CD4-positive, alpha-beta T cell treated with Interferon gamma for 1 hour (primary cell): ENCODE measurements at places on chromosomes 12 and 14.

GRCh38 chr12:84696281-84696680 is 216.3 kb downstream of the SLC6A15 start:
- DNase-seq: no peak

DNA sequence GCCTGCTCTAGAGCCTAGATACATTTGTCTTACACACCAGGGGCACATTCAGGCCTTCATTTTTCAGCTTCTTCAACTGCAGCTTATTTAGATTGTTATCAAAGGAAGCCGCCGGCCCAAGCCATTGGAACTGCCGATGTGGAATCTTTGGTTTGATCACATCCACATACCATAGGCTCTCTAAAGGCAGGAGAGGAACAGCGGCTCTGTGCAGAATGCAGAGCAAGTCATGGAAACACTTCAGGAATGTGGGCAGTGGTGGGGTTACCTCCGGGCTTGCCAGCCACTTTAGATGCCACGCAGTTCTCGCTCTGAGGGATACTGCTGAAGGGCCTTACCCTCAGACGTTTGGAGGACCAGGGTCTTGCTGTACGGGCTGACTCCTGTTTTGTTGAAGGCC is 53.4 kb upstream of the PYGL start:
- no peak for DNase-seq

GRCh38 chr12:14773685-14774073 is 29.6 kb downstream of the WBP11 start:
- DNase-seq: no peak

DNA sequence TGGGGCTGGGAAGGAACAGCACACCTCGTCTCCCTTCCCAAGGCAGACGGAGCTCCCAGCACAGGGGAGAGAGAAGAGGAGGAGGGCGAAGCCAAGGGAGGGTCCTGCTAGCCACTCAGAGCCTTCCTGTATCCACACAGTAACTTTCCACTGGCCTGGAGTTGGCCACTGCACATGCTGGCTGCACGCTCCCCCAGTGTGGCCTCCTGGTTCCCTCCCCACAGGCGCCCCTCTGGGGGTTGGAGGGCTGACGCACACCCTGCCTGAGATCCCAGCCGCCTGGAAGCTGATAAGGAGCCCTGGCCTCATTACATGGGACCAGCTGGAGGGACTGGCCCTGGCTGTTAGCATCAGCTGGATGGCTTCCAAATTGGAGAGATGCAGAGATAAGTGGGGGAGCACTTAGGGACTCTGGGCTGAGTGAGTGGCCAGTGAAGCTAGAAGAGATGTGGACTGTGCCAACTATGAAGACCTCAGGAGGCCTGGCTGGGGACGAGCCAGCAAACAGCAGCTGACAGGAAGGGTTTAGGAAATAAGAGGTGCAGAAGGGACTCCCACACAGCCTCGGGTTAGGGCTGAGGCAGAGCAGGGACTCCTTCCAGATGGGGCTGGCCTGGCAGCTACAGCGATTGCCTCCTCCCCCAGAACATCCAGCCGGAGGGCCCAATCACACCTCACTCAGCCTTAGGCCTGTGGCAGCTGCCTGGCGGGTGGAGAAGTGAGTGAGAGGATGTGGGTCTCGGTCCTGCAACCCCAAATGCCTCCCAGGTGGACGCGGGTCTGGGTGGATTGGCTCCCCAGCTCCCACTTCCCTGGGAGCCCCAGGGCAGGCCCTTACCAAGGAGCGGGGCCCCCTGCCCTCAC is 26.3 kb upstream of the BCDIN3D start:
- no peak for DNase-seq

GRCh38 chr14:89245802-89246201 is 171.2 kb downstream of the FOXN3 start:
- no peak for DNase-seq

- no peak for DNase-seq
Measured at GRCh38 chr12:131287015-131287937, 333.6 kb downstream of the ADGRD1 start.

DNA sequence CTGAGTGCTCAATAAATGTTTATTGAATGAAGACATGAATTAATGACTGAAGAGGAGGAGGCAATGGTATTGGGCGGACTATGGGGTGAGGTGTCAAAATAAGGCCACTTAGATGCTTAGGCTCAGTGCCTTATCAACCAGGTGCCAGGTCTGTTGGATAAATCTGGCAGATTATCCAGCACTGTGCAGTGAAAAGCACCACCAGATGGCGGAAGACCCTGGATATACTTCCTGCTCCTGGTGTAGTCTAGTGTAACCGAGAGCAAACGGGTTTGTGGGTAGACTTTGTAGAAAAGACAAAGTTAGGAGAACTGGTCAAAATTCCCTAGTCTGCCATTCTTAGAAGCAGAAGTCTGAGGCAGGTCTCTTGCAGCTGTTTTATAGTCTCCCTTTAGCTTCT is 306.3 kb downstream of the ATP23 start:
- no peak for DNase-seq

DNA sequence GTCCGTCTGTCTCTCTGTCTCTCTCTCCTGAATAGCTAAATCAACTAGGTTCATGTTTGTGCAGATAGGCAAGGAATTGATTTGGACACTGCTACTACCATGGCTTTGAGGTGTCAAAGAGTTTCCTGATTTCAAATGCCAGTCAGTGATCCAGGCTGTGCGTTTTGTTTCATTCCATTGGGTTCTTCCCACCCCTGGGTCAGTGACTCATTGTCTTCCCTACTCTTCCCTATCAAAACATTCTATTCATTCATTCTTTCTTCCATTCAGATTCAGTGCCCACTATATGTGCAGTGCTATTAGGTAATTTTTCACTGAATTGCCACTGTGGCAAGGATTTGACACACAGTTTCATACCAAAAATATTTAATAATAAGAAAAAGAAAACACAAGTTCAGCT is 50.4 kb downstream of the RPH3A start:
- DNase-seq: no peak

GRCh38 chr12:8890313-8891085 is 23.8 kb upstream of the PHC1 start:
- peak; percentile 26 for DNase-seq

- DNase-seq: no peak
Measured at GRCh38 chr14:96077983-96078624, 38.9 kb downstream of the C14orf132 start.

- DNase-seq: no peak
Measured at GRCh38 chr12:52275686-52276085, 1.2 kb downstream of the KRT86 start.

DNA sequence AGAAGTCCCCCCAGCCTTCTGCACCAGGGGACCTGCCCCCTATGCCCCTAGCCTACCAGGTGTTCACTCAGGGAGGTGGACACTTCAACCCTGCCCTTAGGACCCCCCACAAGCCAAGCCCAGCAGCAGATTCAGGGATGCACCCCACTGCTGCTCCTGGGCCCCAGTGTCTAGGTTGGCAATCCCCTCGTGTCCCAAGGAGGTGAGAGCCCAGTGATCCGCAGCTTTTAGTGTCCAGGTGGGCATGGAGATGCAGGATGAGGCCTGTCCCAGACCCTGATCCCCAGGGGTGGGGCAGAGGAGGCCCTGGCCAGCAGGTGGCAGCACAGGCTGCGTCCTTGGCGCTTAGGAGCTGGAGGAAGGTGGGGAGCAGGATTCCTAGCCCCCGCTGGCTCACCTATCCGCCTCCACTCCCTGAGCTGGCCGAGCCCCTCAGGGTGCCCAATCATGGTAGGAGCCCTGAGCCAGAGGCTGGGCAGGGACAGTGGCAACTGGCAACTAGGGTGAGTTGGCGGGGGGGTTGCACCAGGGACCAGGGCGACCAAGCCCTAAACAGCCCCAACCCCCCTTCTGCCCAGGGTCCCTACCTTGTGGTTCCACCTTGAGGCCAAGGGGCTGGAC is 4.1 kb downstream of the CKB start:
- DNase-seq: peak; percentile 46

- no peak for DNase-seq
Measured at GRCh38 chr12:75790219-75790618, 241.4 kb downstream of the PHLDA1 start.

DNA sequence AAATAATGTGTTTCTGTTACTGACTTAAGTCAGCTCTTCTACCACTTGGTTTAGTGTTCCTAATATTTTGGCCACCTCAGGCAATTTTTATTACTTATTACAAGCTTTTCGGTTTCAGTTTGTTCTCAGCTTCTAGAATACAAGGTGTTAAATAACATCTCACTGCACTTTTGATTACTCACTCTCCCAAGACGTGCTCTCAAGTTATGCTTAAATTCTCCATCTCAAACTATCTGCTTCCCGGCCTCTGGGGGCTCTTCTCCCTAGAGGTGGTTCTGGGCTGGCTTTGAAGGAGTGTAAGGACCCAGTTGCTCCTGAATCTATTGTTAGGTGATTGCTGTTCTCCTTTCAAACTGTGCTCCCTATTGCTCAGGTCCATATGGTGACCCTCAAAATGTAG is 193.9 kb upstream of the DDHD1 start:
- no peak for DNase-seq

- DNase-seq: no peak
Measured at GRCh38 chr12:115998119-115998633, 279.3 kb downstream of the MED13L start.

DNA sequence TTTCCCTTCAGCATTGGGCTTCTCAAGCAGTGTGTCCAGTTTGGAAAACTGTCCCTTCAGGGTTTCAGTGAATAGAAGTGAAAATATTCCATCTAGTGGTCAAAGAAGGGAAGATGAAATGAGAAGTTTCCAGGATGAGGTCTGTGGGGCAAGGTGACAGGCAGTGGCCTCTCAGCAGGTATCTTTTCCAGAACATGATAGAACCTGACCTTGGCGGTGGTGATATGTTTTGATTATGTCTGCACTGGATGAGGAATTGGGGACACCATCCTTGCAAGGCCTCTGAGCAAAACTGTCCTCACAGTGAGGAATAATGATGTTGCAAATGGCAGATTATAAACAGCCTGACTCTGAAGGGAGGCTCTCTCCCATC is 4.7 kb downstream of the GPX2 start:
- DNase-seq: no peak

GRCh38 chr12:81125691-81126090 is 47.8 kb downstream of the ACSS3 start:
- DNase-seq: no peak

- DNase-seq: no peak
Measured at GRCh38 chr14:74710480-74710879, 2.4 kb downstream of the AREL1 start.

DNA sequence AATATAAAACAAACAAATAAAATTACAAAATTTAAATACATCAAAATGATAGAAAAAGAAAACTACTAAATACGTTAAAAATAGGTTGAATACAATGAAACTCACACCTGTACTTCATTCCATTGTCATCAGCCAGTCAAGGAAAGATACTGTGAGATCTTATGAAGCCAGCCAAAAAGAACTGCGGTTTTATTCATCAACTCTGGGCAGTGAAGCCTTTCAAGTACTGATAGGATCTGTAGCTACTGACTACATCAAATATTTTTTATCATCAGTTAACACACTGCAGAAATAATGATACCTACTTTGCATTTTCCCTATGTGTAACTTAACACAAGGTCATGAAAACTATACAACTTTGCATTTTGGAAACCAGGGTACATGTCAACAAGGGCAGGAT is 46.3 kb upstream of the FAR2 start:
- DNase-seq: no peak

GRCh38 chr12:123571343-123571813 is 13.0 kb upstream of the TMED2 start:
- no peak for DNase-seq

DNA sequence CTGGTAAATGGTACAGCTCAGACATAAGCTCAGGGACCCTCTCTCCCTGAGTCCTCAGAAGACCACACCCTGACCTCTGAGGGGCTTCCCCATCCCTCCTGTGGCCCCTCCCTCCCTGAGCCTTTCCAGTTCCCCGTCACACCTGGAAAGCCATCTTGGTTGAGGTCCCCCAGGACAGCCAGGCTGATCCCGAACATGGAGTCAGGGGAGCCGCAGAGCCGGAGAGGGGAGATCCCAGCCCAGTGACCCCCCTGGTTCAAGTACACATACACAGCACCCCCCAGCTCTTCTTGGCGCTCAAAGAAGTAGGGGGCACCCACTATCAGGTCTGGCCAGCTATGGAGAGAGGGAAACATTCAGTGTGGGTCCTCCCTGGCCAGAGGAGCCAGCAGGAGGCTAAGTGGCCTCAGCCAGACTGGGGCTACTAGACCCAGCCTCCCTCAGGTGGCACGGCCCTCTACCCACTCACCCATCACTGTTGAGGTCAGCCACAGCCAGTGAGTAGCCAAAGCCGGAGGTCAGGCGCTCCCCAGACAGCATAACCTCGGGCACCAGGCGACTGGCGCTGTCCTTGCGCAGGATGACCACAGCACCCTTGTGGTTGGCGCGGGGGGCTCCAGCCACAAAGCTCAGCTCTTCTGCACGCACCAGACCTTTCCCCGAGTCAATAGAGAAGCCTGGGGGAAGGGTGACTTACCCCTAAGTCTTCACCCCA is 9.3 kb downstream of the ITGA7 start:
- DNase-seq: no peak

DNA sequence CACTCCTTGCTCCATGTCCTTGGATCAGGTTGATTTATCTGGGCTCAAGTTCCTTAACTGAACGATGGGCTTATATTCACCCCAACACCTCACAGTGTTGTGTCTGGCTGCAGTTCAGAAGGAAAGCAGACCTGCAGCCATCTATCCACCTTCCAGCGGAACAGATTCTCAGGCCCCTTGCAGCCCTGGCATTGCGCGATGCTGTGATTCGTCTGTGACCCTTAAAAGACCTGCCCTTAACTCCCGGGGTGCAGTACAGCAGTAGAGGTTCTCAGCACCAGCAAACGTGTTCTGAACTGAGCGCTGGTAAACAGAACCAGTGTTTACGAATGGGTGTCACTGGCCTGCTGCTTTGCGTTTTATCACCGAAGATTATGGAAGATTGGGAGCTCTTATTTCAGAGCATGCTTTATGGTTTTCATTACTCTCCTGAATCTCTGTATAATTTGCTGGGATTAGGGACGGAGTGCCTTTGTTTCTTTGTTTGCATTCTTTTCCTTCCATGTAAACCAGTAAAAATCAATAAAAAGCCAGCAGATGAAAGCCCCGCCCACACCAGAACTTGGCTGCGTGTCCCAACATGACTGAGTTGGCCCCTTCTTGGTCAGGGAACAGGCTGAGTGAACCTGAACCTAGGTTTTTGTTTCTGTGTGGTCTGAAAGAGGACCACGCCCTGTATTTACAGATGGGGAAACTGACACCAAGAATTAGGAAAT is 286.7 kb upstream of the CRY1 start:
- no peak for DNase-seq

DNA sequence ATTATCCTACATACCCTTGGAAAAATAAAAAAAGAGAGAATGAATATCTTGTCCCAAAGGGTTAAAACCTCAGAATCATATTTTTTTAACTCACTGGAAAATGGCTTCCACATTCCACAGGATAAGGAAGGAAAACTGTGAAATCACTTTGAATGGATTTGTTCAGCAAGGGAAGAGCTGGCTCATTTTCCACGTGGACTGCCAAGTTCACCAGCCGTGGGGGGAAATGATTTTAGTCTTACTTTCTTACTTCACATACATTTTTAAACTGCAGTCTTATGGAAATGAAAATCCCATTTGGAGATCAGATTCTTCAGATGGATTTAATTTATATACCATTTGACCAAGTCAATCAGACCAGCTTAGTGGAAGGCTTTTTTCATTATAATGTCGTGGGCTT is 29.9 kb upstream of the AEBP2 start:
- no peak for DNase-seq

- no peak for DNase-seq
Measured at GRCh38 chr12:1821805-1822204, 1.4 kb downstream of the LRTM2 start.
